ENCODE measurements at places on chromosomes 16 and 17.

GRCh38 chr17:83107656-83108048 lies 28.2 kb downstream of the METRNL start:
- DNase-seq, result no peak

GRCh38 chr16:57562669-57563486 lies 20.4 kb downstream of the ADGRG5 start:
- DNase-seq, result no peak

DNA sequence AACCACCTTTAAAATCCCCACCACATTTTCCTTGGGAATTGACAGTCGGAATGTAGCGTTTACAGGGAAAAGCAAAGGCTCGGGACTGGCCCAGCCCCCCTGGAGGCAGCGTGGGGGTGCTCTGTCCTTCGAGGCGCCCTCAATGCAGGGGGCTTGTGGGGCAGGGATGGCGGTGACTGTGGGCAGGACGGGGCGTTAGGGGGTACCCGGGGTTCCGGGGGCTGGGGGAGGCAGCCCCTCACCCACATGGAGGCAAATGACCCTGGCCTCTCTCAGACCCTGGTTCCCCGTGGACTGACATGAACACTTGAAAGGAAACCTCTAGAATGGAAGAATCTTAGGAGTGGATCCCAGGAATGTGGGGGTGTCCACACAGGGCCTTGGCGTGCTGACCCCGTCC lies 78.4 kb upstream of the GNG13 start:
- DNase-seq, result no peak

GRCh38 chr17:67139784-67140665 lies 95.7 kb downstream of the CACNG1 start:
- peak; percentile 23 for DNase-seq

- DNase-seq, result no peak
Measured at GRCh38 chr17:80519091-80519781, 25.4 kb upstream of the RPTOR start.

- DNase-seq, result peak; percentile 1
Measured at GRCh38 chr17:3385869-3386816, at the start of gene OR3A2. OR3A2 (minus strand) TSS chr17:3386308.

DNA sequence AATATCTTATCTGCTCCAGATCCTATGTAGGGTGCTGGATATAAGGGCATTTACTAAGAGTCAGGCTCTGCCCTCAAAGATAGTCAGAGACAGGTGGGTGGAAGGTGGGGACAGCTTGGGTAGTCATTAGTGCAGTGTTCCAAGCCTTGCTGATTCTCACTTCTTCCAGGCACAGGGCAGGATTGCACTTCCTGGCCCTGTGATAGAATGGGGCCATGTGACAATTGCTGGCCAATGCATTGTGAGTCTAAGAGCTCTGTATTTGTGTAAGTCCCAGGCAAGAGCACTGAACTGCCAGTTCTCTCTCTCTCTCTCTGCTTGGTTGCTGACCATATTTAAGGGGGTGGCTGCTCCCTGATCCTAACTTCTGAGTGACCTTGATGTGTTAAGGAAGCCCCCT lies 112.1 kb downstream of the C16orf78 start:
- no peak for DNase-seq

DNA sequence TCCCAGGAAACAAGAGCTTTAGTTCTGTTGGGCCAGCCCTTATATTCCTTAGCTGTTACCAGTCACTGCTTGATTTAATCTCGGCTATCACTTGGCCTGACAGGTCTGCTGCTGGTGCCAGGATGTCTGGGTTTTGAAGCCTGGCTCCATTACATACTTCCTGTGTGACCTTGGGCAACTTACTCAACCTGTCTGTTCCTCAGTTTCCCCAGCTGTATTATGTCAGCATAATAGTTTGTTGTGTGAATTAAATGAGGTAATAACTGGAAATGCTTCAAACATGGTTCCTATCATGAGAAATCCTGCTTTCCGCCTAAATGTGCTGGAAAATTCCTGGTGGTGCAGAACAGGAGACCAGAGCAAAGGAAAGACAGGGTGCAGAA lies 50.6 kb upstream of the STH start:
- no peak for DNase-seq

DNA sequence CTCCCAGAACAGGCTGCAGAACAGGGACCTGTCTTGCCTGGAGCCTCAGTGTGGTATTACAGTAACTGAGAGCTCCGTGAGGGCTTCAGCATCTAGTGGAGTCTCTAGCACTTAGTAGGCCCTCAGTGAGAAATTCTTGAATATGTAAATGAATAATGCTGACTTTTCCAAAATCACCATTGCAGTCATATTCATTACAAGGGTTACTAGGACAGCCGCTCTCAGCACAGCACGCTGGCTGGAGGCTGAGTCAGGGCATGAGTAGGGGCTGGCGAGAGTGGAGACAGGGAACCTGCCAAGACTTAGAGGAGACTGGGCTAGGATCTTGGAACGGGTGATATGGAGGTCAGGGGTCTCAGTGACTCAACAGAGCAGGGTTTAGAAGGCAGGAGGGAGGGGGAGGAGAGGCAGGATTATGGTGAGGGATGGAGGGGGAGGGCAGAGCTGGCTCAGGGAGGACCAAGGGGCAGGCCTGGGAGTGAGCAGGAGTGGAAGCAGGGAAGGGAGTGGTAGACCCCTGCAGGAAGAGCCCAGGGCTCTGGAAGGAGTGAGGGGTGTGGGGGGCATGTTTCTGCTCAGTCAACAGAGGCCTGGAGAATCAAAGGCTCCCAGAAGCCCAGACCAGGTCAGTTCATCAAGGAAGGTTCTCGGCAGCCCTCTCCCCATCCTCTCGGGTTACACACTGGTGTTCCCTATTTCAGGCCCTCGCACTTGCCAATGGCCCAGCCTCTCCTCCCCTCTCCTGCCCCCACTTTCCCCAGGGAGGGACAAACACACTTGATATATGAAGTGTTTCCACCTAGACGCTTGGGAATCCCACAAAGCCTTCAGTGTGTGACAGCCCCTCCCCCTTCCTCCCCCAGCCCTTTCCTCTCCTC lies 42.3 kb downstream of the FZD2 start:
- DNase-seq, result peak; percentile 70

GRCh38 chr17:49051269-49051668 lies 54.1 kb downstream of the IGF2BP1 start:
- DNase-seq, result peak; percentile 57

DNA sequence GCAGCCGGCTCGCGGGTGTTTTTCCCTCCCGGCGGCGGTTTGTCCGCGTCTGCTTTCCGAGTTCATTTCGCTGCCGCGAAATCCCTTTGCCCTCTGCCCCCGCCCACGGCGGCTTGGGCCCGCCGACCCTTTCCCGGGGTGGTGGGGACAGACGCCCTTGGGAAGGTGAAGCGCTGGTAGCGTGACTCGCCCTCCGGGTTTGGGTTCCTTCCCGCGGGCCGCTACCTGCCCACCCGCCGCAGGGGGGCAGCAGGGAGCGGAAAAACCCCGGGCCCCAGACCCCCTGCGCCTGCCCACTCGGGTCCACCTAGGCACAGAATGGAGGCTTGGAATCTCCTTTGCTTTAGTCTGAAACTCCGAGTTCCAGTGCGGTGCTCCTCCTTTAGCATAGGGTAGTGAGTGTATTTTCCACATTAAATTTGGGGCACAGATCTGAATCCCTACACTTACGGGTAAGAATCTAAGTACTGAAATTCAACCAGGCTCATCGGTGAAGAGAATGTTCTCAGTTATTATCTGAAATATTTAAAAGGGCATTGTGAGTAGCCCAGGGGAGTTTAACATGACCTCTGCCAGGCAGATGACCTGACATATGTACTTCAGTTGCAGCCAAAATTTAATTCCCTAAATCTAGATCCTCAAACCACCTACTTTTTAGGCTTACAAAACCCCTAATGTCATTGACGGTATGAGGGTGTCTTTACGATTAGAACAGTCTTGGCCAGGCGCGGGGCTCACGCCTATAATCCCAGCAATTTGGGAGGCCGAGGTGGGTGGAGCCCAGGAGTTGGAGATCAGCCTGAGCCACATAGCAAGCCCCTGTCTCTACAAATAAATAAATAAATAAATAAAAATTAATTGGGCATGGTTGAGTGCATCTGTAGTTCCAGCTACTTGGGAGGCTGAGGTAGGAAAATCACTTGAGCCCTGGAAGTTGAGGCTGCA lies 1.0 kb downstream of the NME2 start:
- DNase-seq, result peak; percentile 66

DNA sequence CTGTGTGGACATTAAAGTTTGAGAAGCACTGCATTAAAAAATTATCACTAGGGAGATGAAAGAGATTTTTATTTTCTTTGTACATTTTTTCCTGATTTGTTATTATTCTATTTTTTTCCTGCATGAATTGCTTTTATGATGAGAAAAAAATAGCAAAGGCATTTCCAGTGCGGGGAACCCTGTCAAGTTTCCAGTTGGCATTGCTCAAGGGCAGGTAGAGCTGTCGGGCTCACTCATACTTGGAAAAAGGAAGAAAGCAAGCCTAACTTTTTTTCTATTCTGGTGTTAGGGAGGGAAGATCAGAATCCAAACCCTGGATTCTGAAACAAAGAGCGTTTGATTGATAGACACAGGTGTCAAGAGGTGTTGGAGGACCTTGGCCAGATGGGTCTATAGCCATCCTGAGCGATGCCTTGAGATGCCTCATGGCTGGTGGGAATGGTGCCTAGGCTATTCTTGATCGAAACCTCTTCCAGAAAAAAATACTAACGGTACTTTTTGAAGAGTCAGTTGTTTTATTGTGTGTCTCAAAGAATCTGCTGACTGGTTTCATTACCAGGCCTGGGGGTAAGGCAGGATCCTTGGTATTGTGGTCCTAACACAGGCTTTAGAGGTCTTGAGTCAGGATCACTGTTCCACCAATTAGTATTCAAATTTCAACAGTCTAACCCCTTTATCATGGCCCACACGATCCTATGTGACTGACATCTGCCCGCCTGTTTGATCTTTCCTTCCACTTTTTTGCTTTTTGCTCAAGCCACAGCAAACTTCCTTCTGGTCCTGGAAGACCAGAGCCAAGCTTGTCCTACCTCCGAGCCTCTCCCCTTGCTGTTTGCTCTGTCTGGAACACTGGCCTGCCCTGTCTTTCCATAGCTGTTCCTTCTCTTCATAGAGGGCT lies 20.1 kb downstream of the SNX29 start:
- DNase-seq, result no peak

DNA sequence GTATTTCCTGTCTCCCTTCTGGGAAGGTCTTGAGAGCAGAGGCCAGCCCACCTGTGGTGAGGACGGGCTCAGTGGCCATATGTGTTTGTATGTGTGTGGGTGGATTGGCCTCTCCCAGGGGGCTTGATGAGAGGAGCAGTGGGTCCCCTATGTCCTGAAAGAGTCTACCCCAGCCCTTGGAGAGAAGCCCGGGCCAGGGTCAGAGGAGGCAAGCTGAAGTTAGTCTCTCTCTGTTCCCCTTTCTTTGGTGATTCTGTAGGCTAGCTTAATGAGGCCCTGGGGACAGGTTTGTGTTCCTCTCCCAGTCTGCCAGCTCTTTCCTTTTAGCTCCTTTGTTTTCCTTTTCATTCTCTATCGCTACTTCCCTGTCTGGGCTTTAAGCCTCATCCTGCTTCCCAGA lies 23.8 kb upstream of the NFATC3 start:
- no peak for DNase-seq

DNA sequence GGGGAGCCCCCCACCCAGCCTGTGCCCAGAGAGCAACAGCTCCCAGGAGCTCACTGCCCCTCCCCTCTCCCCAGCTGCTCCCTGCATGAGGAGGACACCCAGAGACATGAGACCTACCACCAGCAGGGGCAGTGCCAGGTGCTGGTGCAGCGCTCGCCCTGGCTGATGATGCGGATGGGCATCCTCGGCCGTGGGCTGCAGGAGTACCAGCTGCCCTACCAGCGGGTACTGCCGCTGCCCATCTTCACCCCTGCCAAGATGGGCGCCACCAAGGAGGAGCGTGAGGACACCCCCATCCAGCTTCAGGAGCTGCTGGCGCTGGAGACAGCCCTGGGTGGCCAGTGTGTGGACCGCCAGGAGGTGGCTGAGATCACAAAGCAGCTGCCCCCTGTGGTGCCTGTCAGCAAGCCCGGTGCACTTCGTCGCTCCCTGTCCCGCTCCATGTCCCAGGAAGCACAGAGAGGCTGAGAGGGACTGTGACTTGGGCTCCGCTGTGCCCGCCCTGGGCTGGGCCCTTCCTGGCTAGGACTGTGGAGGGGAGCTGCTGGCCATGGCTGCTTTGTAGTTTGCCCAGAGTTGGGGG lies 584 bp downstream of the TCAP start:
- peak; percentile 60 for DNase-seq

DNA sequence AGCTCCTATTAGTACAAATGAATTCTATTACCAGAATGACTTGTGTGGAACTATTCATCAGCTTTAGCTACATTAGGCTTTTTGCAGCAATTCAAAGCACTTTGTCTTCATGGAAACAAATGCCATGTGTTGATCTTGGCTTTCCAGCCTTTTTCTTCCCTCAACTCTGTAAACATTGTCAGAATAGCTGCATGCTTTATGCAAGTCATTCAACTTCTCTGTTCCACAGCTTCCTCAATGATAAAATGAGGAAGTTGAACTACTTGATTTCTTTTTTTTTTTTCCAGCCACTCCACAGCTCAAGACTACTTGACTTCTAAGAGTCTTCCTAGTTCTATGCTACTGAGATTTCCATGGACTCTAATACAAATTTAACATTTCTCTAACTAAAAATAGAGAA lies 41.1 kb downstream of the KIAA0753 start:
- no peak for DNase-seq

- no peak for DNase-seq
Measured at GRCh38 chr17:40727447-40728231, 24.1 kb upstream of the KRT24 start.

DNA sequence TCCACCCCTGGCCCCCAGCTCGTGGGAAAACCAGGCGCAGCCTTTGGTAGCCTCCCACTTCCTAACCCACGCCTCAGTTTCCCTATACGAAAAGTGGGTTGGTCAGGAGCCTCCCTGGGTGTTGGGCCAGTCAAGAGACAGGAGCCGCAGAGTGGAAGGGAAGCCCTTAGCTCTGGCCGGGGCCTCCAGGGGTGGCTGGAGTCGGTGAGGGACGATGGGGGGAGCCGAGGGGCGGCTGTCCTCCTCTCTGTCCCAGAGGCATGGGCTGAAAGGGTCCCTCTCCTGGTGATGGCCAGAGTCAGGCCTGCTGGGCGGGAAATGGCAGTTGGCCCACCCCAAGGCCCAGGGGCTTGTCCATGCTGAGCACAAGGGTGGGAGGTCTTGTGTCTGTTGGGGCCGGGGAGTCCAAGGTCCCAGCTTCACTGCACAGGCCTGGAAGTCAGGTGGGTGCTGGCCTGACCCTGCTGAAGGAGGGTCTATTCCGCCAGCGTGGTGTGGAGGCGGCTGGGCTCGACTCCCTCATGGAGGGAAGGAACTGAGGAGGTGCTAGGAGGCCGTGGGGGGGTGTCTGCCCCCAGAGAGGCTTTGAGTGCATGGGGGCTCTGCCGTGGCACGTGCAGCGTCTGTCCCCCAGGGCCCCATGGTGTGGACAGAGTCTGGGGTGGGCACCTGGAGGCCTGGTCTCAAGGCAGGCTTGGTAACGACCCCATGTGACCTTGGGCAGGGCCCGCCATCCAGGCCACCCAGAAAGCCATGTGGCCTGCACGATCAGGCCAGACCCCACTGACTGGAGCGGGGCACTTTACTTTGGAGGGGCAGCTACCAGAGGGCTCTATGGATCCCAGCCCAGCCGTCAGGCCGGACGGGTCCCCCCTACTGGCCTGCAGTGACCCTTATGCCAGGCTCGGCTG lies 1.1 kb downstream of the SLC16A3 start:
- DNase-seq, result peak; percentile 48

- DNase-seq, result no peak
Measured at GRCh38 chr16:12679660-12680272, 123.9 kb downstream of the CPPED1 start.
